ENCODE measurements at places on chromosomes 6 and 20. TPM values are rescaled to one million over a fixed set of nuclear protein-coding genes. Genes with fewer than 3 reads are reported as not detected.

GRCh38 chr6:132063738-132064137, 112.6 kb upstream of the CCN2 start:
- no peak for DNase-seq

DNA sequence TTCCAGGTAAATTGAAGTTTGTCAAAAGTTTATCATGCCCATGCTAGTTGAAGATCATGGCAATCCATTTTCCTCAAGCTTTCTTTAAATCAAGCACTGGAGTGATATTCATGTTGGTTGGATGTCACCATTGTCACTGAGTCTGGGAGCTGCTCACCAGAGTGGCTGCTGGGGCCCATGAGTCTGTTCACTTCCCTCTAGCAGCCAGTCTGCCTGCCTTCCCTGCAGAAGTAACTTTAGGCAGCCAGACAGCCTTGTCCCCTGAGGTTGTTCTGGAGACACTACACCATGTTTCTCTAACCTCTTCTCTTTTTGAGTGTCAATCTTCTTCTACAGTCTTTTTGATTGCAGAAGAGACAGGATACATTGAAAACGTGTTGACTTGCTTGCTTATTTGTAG, 5.5 kb downstream of the SIRT5 start:
- no peak for DNase-seq

DNA sequence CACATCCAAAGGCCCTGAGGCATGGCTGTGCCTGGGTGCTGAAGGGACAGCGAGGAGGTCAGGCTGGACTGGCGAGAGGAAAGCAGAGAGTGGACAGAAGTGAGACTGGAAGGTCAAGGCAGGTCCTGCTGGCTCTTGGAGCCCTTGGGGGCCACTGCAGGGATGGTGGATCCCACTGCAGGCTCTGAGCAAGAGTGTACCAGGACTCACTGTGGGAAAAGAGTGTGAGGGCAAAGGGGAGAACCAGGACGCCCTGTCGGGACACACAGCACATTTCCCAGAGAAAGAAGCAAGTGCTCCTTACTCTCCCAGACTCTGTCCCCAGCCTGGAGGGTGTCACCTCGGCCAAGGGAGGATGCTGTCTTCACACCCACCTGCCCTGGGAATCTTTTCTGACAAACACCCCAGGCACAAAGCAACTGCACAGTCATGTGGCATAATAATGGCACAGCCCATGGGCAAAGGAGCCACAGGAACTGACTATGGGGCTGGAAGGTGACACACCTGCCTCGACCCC, 172.3 kb upstream of the CST7 start:
- peak; percentile 26 for DNase-seq

DNA sequence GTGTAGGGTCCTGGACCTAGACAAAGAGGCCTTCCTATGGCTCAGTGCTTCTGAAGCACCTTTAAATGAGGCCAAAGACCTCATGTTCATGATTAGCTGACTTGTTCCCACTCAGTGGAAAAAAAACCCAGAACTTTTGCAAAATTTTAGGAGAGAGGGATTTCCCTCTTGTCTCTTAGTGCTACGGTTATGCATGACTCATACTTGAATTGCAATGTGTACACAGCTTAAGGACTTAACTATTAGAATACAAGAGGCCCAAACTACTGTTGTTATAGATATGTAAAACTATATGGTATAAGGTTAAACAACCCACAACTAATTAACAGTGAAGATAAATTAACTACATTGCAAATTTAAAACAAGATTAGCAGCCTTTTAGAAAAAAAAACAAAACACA, 32.3 kb upstream of the HLA-A start:
- DNase-seq, result no peak

DNA sequence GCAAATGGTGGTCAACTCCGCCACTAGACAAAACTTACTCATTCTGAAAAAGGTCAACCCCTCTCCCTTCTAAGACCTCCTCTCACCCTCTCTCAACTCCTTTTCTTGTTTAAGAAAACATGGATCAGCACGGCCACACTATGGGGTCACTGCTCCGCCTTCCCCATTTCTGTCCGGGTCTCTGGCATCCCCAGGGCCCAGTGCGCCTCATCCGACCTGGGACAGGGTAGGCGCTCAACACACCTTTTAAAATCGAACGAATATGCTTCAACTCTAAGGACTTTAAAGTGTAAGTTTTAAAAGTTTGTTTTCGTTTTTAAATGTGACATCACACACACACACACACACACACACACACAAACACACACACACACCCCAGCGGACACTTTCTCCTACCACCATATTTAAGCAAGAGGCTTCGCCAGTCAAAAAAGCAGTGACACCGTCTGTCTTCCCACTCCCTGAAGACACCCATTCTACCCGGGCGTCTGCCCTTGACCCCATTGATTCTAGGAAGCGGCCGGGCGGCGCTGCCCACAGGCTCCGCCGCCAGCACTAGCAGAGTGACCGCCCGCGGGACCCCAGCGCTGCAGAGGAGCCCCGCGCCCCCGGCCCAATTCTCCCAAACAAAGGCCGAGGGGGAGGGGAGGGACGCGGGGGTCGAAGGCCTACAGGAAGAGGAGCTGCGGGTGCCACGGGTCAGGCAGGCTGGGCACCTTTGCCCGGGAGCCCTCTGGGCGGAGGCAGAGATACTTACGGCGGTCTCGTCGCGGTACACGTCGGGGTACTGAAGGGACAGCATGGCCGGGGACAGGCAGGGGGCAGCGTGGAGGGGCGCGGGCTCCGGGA, 568 bp downstream of the PREP start:
- no peak for DNase-seq

Gene CLPSL2
- not detected for total RNA-seq

DNA sequence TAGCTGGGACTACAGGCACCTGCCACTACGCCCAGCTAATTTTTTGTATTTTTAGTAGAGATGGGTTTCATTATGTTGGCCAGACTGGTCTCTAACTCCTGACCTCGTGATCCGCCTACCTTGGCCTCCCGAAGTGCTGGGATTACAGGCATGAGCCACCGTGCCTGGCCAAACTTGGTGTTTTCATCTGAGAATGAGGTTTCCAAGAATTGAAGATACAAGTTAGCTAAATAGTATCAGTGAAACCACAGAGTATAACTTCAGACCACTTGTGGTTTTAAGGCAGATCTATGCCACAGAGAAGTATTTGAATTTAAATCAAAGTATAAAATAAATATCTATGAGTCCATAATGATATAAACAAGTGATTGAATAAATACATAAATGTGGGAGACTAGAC, 70.1 kb downstream of the SLC16A10 start:
- DNase-seq, result no peak
